ENCODE measurements at places on chromosomes 12 and 14. TPM values are rescaled to one million over a fixed set of nuclear protein-coding genes. Genes with fewer than 3 reads are reported as not detected.

- no peak overlapping the region for H3K4me3 ChIP-seq
- H3K27me3 ChIP-seq, result no peaks in the 10 kb centered on the region
- no peaks in the 10 kb centered on the region for H3K36me3 ChIP-seq
- H3K4me1 ChIP-seq, result no peaks in the 10 kb centered on the region
Observed at GRCh38 chr14:68654471-68654941, 138.4 kb downstream of the ZFP36L1 start.

DNA sequence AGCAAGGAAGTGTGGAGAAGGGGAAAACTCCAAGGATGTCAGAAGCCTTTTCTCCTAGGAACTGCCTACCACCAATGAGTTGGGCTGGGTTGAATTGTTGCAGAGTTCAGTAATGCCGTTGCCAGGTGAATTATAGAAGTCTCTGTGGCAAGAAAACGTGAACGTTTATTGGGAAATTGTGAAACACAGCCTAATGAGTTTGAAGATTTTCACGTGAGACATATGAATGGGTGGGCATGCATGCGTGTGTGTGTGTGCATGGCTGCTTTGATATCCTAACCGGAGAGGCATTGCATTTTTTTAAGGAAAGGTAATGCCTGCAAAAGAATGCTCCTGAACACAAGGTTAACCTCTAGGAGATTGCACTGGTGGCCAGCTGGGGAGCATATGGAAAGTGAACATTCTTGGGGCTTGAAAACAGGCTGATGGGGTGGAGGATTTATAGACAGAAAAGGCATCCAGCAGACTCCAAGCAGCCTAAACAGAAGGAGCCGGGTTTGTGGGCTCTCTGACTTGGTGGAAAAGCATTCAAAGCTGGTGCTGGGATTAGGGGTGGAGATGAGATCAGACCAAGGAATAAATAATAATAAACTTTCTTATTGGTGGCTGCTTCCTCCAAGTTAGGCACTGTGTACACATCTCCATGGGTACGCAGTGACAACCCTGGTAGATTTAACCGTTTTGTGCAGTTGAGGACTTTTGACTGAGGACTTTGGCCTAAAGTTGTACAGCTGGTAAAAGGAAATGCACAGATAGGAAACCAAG lies 67.8 kb downstream of the NTF3 start:
- no peak overlapping the region for H3K4me3 ChIP-seq
- DNase-seq, result no peak
- H3K36me3 ChIP-seq, result no peaks in the 10 kb centered on the region
- H3K27ac ChIP-seq, result no peak overlapping the region

GRCh38 chr12:13875744-13876143 lies 105.7 kb downstream of the GRIN2B start:
- no peak overlapping the region for H3K27ac ChIP-seq
- H3K4me3 ChIP-seq, result no peak overlapping the region
- no peaks in the 10 kb centered on the region for H3K27me3 ChIP-seq
- H3K36me3 ChIP-seq, result no peaks in the 10 kb centered on the region
- no peaks in the 10 kb centered on the region for H3K4me1 ChIP-seq

GRCh38 chr14:97219431-97220017 lies 422.3 kb downstream of the VRK1 start:
- H3K4me3 ChIP-seq, result no peak overlapping the region
- no peaks in the 10 kb centered on the region for H3K4me1 ChIP-seq
- H3K36me3 ChIP-seq, result no peaks in the 10 kb centered on the region
- DNase-seq, result no peak

DNA sequence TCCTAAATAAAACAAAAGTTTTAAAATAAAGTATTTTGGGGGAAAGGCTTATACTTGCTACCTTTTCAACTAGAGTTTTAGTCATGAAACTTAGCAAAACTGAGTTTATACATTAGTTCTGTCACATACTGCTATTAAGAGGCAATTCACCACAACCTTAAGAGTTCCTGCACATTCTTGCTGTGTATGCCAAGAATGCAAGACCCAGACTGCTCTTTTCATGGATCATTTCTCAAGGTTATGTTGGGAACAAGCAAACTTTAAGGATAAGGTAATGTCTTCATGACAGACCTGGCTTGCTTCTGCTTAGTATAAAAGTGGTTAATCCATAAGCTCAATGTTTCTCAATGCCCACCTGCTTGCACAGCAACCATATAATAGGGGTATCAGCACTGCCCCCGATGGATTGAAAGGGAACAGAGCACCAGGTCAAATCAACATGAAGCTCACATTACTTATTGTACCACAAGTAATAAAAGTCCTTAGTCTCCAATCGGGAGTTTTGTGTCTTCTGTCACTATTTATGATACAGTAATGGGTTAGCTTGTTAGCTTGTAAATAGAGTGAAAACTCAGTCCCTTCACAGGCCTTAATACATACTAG lies 67.6 kb downstream of the KIF21A start:
- DNase-seq, result no peak
- H3K27me3 ChIP-seq, result no peaks in the 10 kb centered on the region
- no peaks in the 10 kb centered on the region for H3K4me1 ChIP-seq
- no peaks in the 10 kb centered on the region for H3K36me3 ChIP-seq
- no peak overlapping the region for H3K4me3 ChIP-seq
- no peak overlapping the region for H3K27ac ChIP-seq

Gene SDSL
- 3.8 TPM for total RNA-seq

Gene SFSWAP
- total RNA-seq, result 72.3 TPM
